T-cell (primary cell): ENCODE measurements at places on chromosomes 1 and 21.

GRCh38 chr1:214044438-214045214 lies 56.9 kb downstream of the PROX1 start:
- DNase-seq = no peak

GRCh38 chr1:172663732-172664131 lies 4.8 kb downstream of the FASLG start:
- DNase-seq = no peak

DNA sequence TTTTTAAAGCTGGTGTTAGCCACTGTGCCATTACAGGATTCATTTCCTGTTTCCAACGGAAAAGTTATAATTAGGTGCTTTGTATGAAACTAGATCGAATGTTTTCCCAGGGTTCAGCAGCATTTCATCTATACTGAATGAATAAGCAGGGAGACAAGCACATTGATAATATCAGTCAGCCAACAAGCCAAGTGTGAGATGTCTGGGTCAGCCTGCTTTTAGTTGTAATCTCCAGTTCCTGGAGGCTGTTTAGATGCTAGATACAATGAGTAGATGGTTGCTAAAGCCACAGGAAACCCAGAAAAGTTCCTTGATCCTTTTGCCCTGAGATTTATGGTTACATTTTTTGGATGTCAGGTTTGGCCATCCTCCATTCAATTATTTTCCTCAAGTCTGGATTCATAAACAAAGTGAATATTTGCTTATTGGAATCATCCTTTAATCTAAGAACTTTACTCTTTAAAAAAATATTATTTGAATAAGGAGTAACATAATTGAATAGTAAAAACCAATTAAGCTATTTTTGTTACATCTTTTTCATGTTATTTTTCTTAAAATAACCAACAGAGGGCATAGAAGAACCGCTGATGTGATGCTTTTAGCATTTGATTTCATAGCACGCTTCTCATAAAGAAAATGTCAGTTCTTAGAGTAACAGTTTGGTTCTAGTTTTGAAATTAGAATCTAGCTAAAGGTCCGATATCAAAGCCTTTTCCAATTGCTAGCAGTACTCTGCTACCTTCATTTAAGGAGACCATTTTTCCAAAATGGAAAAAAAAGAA lies 76.6 kb downstream of the HSPA13 start:
- DNase-seq = no peak

GRCh38 chr1:160108888-160109662 lies 6.5 kb upstream of the ATP1A2 start:
- no peak for DNase-seq

GRCh38 chr1:157249739-157250138 lies 111.5 kb upstream of the ETV3 start:
- no peak for DNase-seq

DNA sequence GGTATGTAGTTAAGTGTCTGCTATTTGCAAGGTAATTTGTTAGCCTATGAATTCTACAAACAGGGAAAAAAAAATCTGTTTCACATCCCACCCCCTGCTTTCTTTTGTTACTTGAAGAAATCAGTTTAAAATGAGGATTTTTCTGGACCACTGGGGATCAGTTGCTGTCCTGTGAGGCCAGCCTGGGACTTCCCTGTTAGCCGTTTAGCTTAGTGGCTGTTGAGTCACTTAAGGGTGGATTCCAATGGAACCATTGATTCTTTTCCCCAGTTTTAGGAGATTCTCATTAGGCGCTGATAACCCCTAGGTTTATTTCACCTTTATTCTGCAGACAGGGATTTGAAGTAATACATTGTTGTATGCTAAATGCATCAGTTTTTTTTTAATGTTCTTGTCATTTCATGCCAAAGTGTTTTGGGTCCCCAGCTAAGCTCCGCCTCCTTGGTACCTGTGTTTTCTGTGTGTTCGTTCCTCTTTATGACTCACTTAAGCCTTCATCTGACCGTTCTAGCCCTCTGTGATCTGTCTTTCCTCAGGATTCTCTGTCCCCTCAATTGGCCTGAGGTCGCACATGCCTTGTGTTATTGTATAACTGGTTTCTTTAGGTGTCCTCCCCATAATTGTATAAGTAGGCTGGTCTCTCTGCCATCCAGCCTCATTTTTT lies 59.3 kb downstream of the NOS1AP start:
- no peak for DNase-seq

DNA sequence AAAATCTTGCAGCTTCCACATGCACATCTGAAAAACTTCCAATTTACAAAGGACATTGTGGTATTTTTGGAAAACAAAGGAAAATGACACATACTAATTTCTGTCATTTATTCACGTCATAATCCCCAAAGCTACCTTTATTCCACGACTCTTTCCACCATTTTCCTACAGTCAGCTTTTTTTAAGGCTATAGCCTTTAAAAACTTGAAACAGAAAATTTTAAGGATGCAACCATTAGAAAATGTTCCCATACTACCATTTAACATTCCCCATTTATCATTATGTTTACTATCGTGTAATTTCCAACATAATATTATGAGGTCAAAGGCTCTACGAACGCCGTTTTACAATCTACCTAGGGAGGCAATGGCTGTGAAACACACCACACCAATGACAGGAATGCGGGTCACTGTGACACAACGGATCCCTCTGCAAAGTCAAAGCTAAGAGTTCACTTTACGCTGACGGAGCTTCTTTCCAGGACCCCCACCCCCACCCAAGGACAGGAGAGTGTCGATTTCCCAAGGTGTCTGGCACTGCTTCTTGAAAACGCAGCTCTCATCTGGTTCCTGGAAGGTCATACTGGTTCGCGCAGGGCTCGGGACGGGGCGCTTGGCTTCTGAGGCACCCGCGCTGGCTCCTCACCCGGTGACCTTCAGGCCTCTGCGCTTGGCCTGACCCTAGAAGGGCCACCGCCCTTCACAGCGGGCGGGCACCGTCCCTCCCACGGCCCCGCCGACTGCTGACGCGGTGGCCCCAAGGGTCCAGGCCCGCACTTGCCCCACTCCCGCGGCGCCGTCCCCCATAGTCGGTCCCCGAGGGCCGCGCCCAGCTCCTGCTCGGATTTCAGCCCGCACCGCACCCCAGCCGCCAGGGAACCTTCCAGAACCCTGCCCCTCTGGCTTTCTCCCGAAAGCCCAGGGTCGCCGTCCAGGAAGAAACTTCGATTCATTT lies 50.5 kb upstream of the ATF3 start:
- DNase-seq = no peak

DNA sequence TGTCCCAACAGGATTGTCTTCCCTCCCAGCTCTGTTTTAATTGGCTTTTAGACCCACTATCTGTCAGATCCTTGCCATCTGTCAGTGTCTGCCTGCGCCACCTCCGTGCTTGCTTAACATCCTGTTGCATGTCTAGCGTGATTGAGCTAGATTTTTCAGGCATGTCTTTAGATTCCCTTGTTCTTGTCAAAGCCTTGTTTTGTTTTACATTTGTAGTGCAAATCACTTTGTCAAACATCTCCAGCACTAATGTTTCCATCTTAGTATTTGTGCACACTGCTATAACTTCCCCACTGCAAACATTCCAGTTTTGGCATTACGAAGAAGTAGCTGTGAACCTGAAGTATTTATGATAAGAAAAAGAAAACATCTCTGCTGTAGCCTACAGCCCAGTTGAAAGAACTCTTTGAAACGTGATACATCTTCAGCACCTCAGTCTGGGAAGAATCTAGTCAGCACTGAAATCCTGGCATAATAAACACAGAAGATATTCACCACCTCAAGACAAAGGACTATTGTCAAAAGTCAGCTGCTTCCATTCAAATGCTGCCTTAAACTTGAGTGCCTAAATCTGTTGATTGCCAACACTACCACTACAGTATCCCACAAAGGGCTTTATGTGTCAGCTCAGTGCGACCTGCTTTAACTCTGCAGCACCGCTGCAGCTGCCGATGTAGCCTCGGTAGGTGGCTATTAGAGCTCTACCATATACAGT lies 105.0 kb downstream of the FNBP1L start:
- no peak for DNase-seq

DNA sequence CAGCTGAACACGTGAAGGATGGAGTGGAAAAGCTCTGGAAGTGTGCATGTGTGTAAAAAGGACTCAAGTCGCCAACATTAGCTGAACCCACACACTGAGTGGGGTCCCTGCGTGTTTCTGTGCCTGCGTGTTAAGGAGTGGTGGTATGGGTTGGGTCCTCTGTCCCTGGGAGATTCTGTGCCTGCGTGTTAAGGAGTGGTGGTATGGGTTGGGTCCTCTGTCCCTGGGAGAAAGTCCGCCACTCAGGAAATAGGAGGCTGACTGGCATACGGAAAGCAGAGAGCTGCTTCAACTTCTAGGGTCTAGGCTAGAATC lies 7.0 kb upstream of the SOX13 start:
- DNase-seq = no peak

GRCh38 chr1:34113887-34114286 lies 51.1 kb downstream of the CSMD2 start:
- no peak for DNase-seq

- no peak for DNase-seq
Measured at GRCh38 chr1:147080006-147080661, 92.1 kb downstream of the PRKAB2 start.

GRCh38 chr1:153363641-153364040 lies 6.0 kb downstream of the S100A9 start:
- DNase-seq = no peak

DNA sequence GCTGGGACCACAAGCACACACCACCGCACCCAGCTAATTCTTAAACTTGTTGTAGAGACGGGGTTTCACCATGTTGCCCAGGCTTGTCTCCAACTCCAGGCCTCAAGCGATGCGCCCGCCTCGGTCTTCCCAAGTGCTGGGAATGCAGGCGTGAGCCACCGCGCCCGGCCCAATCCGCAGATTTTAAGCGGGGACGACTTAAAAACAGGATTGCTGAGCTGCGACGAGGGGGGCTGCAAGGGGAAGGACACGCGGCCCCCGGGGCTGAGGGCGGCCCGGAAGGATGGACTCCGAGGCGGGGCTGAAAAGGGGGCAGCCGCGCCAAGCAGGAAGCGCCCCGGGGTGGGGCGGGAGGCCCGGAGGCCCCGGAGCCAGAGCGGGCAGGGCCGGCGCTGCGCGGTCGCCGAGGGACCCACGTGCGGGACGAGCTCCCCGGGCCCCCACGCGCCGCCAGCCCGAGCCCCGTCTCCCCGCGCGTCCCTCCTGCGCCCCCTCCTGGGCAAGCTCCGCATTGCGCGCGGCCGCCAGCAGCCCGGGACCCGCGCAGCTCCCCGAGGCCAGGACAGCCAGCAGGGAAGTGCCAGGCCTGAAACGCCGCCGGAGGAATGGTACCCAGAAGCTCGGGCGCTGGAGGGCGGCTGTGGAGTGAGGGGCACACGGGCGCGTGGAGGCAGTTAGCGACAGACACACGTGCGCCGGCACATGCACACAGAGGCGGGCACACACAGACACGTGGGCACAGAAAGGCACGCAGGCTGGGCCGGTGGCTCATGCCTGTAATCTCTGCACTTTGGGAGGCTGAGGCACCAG lies 5.5 kb upstream of the PRKCZ start:
- DNase-seq = peak; percentile 74

- no peak for DNase-seq
Measured at GRCh38 chr21:39073717-39074116, 109.5 kb downstream of the PSMG1 start.

GRCh38 chr1:239253032-239253431 lies 133.3 kb upstream of the CHRM3 start:
- no peak for DNase-seq

- DNase-seq = no peak
Measured at GRCh38 chr1:182672487-182672836, 11.9 kb downstream of the RGS8 start.

DNA sequence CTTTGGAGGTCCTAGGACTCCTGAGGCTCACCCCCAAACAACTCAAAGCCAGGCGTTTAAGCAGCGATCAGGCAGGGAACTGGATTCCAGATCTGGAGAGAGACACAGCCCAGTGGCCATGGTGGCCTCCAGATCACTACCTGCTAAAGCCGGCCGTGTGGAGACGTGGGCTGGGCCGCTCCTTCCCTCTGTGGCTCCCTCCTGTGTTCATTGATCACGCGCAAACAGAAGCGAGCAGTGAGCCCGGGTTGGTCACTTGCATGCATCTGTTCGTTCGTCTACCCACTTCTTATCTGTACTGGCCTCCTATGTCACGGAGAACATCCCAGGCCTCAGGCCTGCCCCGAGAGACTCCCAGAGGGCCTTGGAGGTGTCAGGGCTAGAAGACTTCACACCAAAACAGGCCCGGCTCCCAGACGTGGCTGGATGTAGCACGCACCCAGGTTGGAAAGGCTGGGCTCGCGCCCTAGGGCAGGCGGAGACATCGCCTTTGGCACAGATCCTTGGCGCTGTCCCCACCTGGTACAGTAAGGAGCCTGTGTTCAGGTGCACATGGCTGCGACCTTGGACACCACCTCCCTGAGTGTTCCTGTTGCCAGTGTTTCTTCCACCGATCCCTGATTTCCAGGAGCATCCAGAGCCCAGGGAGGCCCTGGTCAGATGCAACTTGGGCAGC lies 76.7 kb upstream of the ARHGEF16 start:
- DNase-seq = no peak

GRCh38 chr1:185288435-185288834 lies 28.6 kb downstream of the IVNS1ABP start:
- DNase-seq = no peak

DNA sequence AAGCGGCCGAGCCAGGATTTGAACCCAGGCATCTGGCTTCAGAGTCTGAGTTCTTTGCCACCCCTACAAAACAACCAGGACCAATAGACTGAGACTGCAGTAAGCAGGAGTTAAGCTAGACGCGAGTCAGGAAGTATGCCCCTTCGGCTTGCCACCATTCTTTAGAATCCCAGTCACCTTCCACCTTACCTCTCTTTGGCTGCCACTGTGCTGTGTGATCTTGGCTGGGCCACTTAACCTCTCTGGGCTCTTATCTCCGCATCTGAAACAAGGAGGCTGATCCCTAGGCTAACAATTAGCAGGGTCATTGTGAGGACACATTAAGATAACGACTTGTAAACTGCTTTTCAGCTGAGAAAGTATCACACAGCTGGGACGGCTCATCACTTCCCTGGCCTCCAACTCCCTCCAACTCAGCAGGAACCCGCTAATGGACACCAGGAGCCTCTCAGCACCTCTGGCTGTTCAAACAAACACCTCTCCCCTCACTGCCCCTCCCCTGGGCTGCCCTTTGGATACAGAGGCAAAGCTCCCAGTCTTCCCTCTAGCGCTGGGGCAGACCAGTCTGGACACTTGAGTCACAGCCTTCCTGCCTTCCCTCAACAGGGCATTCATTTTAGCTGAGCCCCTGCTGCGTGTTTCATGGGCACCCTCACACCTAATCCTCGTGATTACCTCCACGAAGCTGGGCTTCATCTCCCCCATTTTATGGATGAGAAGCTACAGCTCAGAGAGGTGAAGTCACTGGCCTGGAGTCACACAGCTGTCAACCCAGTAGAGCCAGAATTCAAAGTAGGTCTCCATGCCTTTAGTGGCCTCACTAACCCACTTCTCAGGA lies 83.2 kb downstream of the CAMK2N1 start:
- DNase-seq = no peak

DNA sequence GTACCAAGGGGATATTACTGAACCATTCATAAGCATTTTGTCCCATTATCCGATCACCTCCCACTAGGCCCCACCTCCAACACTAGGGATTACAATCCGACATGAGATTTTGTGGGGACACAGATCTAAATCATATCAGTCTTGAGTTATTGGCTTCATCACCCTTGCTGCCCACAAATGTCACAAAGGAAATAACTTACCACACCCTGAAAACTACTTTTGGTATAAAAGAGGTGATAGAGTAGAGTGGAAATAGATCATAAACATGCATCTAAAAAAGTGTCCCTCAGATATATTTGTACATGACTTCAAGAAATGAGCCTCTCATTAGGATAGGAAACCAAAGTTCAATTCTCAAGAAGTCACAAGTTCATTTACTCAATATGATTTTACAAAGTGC lies 22.6 kb upstream of the FCRL3 start:
- DNase-seq = no peak
